Activated T-cell treated with anti-CD3 and anti-CD28 coated beads, Interleukin-2, amount 50 U/mL, for 24 hours (primary cell): ENCODE measurements at places on chromosomes 3 and 15.

DNA sequence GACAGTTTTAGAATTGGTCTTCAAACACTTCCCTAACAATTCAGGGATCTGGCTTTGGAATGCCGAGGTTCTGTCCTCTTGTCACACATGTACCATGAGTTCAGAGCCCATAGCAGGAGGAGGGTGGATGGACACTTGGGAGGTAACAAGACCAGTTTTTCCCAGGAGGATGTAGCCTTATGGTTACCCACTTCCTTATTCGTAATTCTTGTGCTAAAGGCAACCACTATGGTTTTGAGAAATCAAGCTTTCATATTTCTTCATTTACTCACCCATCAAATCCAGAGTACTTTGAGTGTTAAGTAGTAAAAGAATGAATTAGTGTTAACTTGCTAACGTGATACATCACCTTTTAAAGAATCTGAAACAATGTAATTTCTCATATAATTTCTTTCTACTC, 479.6 kb upstream of the ALCAM start:
- DNase-seq, result no peak

GRCh38 chr15:86165265-86166211, 85.9 kb downstream of the AGBL1 start:
- DNase-seq, result no peak

DNA sequence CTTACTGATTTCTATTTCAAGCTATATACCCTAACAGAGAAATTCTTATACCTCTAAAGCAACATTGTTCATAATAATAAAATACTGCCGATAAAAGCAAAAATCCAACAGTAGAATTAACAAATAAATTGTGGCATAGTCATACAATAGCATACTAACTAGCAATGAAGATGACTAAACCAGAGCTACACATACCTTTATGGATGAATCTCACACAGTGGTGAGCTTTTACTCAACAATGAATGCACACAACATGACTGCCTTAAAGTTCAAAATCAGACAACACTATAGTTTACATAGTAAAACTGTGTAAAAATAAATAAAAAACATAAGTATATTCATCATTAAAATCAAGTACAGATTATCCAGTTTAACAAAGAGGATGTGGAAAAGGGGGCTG, 99.1 kb downstream of the NR1I2 start:
- DNase-seq, result no peak

DNA sequence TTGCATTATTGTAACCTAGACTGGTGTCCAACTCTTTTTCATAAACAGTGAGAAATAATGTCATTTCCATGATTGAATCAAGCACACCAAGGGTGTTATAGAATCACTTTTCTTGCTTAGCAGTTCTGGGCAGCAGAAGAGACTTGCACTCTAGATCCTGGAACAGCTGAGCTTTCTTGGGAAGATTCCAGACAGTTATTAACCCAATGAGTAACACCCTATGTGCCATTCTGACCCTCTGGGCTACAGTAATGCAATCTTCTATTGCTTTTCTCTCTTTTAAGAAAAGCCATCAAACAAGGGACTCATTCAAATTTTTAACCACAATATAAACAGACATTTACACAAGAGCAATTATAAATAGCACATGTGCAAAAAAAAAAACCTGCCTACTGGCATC, 39.3 kb upstream of the USP3 start:
- DNase-seq, result no peak

DNA sequence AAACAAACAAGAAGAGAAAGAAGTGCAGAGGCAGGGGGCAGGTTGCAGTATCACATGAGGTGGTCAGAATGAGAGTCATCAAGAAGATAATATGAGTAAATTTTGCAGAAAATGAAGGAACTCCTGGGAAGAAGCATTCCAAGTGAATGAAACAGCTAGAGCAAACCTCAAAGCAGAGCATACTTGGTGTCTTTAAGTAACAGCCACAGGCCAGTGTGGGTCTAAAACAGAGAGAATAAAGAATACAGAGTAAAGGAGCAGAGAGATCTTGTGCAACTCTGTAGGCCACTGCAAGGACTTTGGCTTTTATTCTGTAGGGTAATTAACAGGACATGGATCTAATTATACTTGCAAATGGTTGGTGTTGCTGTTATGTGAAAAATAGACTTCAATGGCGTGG, 81.3 kb downstream of the STAC start:
- no peak for DNase-seq

DNA sequence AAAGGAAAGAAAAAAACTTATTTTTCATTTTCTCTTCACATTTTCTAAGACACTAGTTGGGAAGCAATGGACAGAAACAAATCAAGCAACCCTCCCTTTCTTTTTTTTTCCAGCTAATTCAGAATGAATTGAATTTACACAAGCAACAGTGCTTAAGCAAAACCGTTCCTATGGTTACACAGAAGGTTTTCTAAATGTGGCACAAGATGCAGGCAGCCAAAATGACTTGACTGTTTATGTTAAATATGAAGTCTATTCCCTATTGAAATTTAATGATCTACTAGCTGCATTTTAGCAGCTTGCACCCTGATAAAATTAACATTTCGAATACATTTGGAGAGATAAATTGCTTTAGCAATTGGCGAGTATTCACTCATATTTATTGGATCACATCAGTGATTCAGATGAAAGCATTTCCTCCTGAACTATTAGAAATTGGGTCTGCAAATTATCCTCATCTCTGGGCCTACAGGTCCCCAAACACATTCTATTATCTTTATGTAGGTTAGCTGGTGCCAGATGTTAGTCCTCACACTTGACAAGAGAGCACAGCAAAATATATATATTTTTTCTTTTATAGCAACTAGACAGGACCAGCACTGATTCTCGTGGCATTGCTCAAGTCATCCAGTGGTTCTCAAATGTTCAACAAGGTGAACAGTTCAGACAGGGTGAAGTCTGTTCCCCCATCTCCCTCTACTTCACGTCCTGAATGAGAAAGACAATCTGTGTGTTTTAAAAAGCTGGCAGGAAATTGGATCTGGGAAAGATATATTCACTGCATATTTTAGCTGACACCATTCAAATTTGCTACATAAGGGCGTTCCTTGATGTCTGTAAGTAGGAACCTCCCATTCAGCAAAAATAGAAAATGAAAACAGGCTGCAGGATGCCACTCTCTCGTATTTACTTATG, 463.6 kb upstream of the KCNMB2 start:
- no peak for DNase-seq

DNA sequence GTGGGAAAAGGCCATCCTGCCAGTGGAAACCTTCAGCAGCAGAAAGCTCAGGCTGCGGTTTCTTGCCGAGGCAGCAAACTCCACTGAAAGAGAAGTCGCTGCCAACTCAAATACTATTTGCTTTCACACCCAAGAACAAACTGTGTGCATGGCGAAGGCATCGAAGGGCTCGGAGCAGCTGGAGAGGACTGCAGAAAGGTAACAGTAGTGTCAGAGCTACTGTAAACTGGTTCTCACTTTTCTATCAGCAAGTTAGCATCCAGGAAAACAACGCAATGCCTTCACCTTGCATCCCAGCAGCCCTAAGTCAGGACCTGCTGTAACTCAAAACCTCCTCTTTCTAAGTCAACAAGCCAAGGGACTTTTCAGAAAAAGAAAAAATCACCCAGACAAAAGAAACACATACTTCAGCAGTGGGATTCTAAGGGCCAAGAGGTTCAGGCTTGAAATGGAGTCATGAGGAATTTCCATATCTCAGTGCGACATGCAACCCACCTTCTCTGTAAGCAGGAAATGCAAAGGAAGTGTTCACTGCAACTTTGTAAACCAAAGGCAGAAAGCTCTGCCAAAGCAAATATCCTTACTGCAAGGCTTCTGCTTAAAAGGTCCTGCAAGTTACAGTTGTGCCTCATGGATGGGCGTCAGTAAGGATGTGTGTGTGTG, 193.5 kb downstream of the FOXP1 start:
- peak; percentile 54 for DNase-seq

DNA sequence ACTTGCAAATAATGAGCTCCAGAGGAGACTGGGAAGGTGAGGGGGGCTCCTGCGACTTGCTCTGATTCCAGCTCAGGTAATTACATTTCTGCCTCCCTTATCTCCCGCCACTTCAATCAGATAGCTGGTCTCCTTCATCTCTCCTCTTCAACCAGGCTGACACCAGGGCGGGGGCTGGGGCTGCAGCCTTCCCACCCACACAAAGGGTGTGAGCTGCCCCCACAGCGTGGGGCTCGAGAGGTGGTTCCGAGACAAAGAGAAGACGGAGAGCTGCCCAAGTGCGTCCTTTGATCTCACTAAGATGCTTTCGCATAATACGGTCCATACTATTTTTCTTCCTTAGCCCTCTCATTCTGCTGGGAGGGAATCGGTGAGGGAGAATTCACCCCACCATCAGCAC, 139.7 kb downstream of the NSMCE3 start:
- DNase-seq, result no peak

GRCh38 chr3:71495708-71496472, 87.6 kb downstream of the FOXP1 start:
- no peak for DNase-seq
